ENCODE measurements at places on chromosomes 13 and 19.

GRCh38 chr19:32251634-32252332 lies 93.6 kb upstream of the ZNF507 start:
- no peak for DNase-seq

DNA sequence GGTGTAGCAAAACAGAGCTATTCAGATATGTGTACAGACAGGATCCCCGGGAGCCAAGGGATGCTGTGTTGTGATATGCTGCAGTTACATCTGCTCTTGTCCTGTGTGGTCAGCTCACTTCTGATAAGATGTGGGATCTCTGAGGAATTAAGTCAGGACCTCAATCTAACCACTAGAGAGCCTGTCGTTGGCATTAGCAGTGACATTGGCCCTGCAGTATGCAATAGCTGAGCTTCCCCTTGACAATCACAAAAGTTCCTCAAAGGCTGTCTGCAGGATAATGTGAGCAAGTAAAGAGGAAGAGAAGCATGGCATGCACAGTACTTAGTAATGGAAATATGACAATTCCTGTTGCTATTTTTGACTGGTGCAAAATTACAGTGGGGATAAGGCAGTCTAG lies 203.4 kb upstream of the MIR17HG start:
- DNase-seq, result no peak

DNA sequence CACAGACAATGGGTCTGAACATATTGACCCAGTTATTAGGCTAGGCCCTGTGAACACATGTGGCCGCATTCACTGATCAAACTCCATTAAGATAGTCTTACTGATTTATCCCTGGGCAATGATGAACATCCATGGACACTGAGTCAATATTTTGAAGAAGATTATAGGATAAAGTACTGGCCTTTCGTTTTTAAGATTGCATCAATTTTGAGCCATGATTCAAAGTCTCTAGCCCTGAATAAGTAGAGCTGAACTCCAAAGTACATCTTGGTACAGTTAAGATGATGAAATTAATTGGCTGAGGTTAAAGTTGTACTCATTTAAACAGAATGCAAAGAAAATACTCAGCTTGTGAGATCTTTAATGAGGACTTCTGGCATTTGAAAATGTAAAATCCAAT lies 1581.9 kb downstream of the EFNB2 start:
- peak; percentile 24 for DNase-seq

- DNase-seq, result no peak
These were observed 749 bp upstream of the CPT1C start for GRCh38 chr19:49690079-49690655.

DNA sequence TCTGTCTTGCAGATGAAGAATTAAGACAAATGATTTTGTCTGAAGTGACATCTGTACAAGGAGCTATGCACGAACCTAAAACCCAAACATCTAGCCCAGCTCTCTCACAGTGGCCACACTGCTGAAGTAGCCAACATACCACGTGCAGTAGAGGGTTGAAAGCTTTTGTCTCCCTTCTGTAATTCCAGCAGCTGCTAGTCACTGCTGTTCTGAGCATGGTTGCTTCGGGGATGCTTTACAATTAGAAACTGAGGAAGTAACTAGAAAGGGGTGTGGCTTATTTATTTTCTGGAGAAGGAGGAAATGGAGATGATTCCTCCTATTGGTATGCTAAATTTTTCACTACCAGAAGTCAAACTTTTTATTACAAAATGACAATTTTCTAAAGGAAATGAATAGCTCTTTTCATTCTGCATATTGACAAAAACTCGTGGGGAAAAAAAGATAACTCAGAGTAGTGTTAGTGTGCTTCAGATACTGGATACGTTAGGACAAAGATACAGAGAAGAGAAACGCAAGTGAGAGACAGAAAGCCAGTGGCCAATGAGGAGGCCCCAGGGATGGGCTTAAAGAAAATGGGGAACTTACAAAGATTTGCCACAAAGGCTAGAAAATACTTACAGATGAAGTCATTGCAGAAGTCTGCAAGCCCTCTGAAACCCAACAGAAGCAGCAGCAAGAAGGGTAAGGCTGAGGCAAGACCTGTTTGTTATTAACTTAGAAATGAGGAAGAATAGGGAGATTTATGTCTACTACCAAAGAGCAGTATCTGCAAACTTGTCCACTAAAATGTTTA lies 192.7 kb upstream of the MIR17HG start:
- DNase-seq, result peak; percentile 68

GRCh38 chr13:110714797-110715394 lies 1.4 kb downstream of the ING1 start:
- DNase-seq, result peak; percentile 39

Measured in fibroblast of skin of right quadriceps (primary cell).